ENCODE measurements at places on chromosomes 13 and 19. TPM values are rescaled to one million over a fixed set of nuclear protein-coding genes. Genes with fewer than 3 reads are reported as not detected.

The FCGBP gene
- total RNA-seq = under 0.01 TPM

The GPATCH1 gene
- 5.6 TPM for total RNA-seq

The AMER2 gene
- not detected for total RNA-seq

The CD37 gene
- total RNA-seq = not detected

The CYP4F2 gene
- total RNA-seq = not detected

The HSPB6 gene
- total RNA-seq = 9.1 TPM

The ERICH6B gene
- total RNA-seq = not detected

The LCP1 gene
- total RNA-seq = 0.59 TPM

The ZNF154 gene
- total RNA-seq = 7.6 TPM

The RGS9BP gene
- 0.72 TPM for total RNA-seq

The KANK3 gene
- not detected for total RNA-seq

Data from osteoblast (primary cell).